Stimulated activated CD4-positive, alpha-beta T cell treated with anti-CD3 and anti-CD28 coated beads, Interleukin-1b, Interleukin-23, amount 100 ng/mL, for 1 hour (primary cell): ENCODE measurements at places on chromosomes 5 and 9.
A peak's percentile ranks its signal among the peaks of the same experiment; 100 is the strongest.

DNA sequence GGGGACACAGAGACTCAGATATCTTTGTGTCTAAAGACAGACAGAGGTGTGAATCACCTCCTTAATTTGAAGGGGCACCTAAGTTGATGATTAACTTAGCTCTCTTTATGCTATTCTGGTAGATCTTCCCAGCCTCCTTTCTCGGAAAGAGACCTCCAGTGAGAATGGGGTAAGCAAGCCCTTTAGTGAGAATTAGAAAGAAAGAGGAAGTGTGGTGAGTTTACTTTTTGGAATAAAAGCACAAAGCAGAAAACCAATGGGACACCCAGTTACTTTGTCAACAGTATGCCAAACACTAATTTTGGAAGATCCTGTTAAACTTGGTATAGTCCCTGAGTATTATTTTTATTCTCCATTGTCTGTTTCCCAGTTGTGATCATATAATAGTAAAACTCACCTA, 302.8 kb upstream of the RASA1 start:
- DNase-seq, result no peak

GRCh38 chr9:131017067-131017466, 8.1 kb downstream of the LAMC3 start:
- no peak for DNase-seq

- DNase-seq, result no peak
Observed at GRCh38 chr5:76406014-76406413, 2.9 kb downstream of the IQGAP2 start.

DNA sequence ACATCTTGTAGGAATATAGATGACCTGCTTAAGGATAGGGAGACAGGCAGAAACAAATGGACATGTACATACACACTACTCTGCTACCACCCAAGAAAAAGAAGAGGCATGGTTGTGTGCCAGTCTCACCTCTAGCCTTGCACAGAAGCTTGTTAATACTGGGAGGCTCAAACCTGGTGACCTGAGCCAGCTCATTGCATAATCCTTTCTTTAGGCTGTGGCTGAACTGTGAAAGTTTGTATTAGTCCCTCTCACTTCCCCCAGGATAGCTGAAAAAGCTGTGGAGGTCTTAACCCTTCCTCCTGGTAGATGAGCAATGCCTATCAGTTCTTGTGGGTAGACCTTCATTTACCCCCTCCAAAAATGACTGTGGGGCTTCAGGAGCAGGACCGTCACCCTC, 28.7 kb downstream of the TPD52L3 start:
- no peak for DNase-seq

DNA sequence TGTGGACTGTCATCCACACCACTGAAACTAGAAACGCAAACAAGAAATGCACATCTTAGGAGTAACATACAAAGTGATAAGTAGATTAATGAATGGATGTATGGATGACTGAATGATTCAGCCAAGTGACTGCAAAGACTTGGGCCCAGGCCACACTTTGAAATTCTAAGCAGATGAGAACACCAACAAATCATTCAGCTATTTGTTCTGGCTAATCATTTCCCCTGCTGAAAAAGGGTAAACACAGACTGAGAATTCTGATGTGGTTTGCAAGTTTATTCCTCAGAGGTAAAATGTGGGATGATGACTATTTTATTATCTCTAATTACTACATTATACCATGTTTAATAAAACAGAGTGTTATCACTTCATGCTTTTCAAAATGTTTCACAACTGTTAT, 163.2 kb upstream of the ADAMTS16 start:
- no peak for DNase-seq

- no peak for DNase-seq
Observed at GRCh38 chr9:124013309-124014210, 2.0 kb downstream of the LHX2 start.

DNA sequence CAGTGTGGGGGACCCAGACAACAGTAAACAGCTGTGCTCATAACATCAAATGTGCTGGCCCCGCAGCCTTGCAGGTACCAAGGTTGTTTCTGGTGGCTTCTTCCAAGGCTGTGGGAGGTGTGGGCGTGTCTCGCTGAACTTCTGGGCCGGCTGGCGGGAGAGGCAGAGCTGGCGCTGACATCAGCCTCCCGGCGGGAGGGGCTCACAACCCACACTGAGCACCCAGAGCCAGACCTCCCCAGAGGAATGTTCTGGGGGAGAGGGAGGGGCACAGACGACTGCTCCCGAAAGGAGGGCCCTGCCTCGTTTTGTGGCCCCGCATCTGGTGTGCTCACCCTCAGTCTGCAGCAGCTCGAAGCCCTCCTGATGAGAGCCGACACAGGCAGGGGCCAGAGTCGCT, 6.9 kb upstream of the SLC12A7 start:
- no peak for DNase-seq

- no peak for DNase-seq
Observed at GRCh38 chr9:122923947-122924346, 7.4 kb downstream of the ZBTB26 start.

GRCh38 chr5:67941614-67942401, 273.7 kb upstream of the PIK3R1 start:
- DNase-seq, result no peak

- DNase-seq, result no peak
Observed at GRCh38 chr5:143054480-143054941, 284.3 kb downstream of the ARHGAP26 start.

GRCh38 chr9:100590481-100590880, 12.6 kb downstream of the CAVIN4 start:
- no peak for DNase-seq

GRCh38 chr5:122751293-122751782, 23.5 kb upstream of the SNX2 start:
- no peak for DNase-seq

GRCh38 chr9:77794985-77795384, 146.9 kb upstream of the GNA14 start:
- DNase-seq, result no peak

- no peak for DNase-seq
Observed at GRCh38 chr5:109911731-109912130, 222.0 kb downstream of the MAN2A1 start.

GRCh38 chr9:100474082-100474923, 1.4 kb downstream of the TMEFF1 start:
- no peak for DNase-seq

DNA sequence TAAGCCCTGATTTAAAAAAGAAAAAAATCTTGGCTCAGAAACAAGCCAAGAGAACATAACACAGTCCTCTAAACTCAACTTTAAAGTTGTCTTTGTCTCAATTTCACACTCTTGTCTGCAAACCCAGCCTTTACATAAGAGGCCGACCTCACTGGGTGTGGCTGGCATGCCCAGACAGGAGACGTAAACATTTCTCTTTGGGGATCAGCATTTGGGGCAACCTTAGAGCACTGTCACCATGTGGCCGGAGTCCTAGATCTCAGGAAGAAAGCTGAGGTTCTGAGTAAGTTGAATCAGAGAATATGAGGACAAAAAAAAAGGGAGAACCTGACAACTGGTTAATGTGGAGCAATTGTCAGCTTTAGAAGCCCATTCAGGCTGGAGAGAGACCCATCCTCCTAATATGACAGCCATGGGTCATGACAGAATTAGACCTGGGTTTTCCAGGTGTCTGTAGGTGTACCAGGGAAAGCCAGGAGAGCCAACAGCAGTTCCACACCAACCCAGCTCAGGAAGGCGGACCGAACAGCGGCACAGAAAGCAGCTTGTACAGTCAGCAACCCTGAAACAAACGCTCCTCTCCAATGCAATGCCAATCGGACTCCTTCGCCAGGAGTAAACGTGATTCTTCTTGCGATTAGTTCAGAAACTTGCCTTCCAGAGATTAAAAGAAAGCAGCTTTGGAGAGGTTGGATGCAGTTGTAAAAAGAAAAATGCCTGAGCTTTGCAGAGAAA, 97.9 kb upstream of the MAP3K1 start:
- no peak for DNase-seq

GRCh38 chr9:109903515-109904138, 123.6 kb downstream of the PALM2AKAP2 start:
- peak; percentile 25 for DNase-seq

- no peak for DNase-seq
Observed at GRCh38 chr9:14294659-14295058, 19.3 kb downstream of the NFIB start.

DNA sequence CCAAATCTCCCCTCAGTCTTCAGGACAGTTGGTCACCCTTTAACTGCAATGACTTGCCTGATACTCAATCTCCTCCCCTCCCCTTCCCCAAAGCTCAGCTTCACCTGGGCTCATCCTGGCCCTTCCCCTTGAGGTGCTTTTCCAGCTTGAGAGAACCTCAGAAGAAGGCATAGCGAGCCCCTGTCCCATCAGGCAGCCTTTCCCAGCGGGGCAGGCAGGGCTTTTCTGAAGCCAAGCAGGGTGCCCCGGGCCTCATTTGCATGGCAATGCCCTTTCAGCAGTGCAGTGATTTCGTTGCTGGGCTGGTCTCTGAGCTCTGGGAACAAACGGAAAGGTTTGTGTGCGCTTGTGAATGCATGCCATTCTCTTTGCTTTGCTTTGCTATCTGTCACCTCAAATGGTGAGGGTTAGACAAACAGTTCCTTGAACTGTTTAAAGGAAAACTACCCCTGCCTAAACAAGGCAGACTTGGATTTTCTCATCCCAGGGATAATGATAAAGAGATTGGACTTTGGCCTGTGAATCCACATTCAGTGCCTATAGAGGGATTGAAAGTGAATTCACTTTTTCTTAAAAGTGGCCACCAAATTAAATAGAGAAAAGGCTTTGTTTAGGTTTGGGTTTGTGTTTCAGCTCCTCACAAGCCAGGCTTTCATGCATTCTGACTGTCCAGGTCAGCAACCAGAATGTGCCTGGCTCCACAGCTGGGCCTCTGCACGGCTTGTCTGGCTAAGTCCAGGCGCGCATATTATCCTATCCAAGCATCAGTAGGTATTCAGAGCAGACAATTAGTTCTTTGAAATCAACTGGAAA, 165.3 kb downstream of the ZNF608 start:
- DNase-seq, result no peak

- DNase-seq, result no peak
Observed at GRCh38 chr5:10232386-10232785, 17.3 kb downstream of the ATPSCKMT start.

DNA sequence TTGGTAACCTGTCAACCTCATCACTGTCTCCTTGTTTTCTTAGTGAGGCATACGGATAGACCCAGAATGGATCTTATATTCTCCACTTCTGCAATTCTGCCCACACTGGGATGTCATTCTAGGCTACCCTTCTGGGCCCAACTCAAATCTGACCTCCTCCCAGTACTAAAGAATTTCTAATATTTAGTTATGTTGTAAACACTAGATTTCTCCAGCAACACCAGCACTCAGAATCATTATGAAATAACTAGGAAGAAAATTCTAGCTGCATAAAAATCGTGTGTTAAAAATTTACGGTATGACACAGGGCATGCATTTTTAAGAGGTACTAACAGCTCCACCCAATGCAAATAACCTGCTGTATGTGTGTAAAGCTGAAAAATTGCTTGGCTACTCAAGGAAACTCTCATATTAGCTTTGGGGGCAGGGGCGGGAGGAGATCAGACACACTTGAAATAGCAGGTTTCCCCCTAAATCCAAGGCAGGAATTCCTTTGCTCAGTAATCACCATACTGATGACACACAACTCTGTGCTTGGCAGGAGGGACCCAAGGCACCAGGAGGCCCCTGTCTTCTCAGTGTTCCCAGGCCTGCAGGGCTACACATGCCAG, 27.3 kb downstream of the MACROH2A1 start:
- DNase-seq, result no peak
